ENCODE measurements at places on chromosomes 7 and 10.
A peak's percentile ranks its signal among the peaks of the same experiment; 100 is the strongest.

GRCh38 chr7:19145434-19146115 lies 354 bp upstream of the FERD3L start:
- DNase-seq = no peak

GRCh38 chr7:8042796-8043535 lies 74.4 kb downstream of the GLCCI1 start:
- DNase-seq = no peak

DNA sequence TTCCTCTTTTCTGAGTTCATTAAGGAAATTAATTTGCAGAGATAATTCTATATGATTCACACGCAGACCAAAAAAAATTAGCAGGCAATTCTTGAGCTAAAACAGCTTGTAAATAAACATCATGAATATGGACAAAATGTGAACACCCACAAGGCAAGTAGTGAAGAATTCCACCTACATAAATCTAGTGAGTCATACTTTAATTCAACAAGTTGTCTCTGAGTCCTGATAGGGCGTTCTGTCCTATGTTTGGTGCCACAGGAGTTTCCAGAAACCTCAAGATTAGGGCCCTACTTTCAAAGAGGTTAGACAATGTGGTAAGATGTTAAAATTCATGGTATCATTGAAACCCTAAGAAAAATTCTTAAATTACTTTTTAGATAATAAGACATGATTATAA lies 122.3 kb downstream of the SGMS1 start:
- DNase-seq = no peak

DNA sequence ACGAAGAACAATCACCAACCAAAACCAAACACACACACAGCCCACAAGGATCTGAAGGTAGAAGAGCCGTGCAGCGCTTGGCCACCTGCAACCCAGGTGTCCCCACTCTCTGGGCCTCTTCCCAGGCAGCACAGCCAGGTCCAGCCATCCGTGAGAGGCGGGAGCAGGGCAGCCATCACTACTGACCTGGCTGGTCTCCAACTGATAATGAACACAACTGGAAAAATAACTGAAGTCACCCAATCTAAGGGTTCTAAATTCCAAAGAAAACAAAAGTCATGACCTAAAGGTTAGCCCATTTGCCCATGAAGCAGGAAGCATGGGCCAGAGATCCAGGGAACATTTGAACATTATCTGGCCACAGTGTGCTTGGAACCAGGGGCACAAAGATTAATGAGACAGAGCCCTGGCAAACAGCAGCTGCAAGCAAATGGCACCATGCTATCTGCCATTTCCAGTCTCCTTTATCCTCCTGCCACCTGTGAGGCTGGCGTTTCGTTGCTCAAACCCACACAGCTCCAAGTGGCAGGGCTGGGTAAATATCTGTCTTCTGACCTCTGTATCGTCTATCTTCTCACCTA lies 207.9 kb downstream of the TNS3 start:
- DNase-seq = no peak

GRCh38 chr7:157073335-157073734 lies 62.9 kb upstream of the MNX1 start:
- no peak for DNase-seq

DNA sequence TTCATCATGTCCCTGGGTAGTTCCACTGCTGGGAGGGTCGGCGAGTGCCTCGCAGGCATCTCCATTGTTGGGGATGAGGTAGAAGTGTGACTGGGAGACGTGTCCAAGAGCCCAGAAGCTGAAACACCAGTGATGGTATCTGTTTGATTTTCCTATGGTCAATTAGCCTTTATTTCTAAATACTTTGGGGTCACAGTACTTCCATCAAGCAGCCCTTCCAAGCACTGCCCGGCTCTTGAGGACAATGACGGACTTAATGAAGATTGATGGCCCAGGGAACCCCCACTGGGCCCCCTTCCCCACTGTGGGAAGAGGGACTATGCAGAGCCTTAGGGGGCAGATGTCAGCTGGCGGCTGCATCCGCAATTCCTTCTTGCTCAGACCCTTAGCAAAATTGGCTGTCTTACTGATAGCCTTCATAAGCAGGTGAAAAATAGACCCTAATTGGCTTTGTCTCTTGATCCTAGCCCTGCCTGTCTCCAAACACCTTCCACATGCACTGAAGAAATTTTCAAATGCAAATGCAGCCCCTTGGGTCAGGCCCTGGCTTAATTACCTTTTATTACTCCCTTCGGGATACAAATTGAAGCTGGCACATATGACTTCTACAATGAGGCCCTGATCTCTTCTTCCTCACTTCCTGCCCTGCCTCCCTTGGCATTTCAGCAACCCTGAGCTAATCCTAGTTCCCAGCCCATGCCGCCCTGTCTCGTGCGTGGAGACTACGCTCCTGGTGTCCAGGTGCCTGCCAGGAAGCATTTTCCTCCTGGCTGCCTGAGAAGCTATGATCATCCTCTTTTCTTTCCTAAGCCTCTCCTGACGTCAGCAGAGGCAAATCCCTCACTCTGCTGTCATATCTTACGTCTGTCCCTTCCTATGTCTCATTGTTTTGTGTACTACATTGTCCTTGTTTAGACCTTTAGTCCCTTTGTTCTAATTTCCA lies 124.5 kb upstream of the GDF10 start:
- DNase-seq = no peak

DNA sequence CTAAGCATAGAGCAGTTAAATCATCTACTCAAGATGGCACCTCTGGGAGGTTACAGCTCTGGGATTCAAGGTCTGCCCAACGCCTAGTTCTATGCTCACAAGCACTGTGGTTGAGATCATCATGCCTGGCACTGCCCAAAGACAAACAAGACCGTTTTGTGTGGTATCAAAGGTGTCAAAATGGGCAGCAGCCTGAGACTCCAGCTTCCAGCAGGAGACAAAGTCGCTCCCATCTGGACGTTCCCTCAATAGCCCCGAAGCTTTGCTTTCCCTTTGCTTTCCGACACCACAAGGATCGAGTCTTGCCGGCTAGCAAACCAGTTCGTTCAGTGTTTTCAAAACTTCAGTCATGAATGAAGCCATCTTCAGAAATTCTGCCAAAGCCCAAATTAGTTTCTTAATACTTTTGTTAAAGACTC lies 5.1 kb downstream of the HABP2 start:
- no peak for DNase-seq

- DNase-seq = no peak
Observed at GRCh38 chr7:41702635-41703371, at the start of gene INHBA. Gene INHBA (minus strand): TSS chr7:41703090. CDS start chr7:41700374, 2,716 bp downstream.

- no peak for DNase-seq
Observed at GRCh38 chr10:132609211-132609610, 71.6 kb downstream of the INPP5A start.

DNA sequence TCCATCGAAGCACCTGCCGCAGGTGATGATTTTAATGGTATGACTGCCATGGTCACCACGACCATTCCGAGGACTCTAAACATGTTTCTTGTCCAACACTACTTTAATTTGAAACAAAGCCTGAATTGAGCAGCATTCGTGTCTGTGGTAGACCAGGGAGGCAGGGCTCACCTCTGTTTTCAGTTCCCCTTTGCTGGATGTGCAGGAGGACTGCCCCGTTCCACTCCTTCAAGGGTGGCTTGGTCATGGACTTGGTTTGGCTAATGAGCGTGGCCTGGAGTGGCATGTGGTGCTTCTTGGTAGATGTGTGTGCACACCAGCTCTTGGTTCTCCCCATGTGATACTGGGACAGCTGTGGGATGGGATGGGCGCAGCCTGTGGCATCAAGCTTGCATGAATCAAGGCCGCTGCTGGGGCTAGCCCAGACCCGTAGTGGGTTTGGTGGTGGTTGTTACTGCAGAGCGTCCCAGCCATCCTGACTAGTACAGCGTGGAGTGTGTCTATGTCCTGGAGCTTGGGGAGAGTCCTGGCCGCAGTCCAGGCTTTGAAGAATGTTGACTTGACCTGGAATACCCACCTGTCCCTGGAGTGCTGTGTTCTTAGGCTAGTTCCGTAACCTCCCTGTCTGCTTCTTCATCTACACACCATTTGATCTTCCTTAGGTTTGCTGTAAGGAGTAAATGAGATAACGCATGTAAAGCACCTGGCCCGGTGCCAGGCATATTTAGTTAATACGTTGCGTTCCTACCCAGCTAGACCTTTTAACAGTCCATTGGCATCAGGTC lies 34.8 kb downstream of the MGMT start:
- DNase-seq = no peak

- no peak for DNase-seq
Observed at GRCh38 chr10:32790483-32790882, 167.5 kb downstream of the ITGB1 start.

- no peak for DNase-seq
Observed at GRCh38 chr7:47795631-47796030, 152.6 kb downstream of the PKD1L1 start.

DNA sequence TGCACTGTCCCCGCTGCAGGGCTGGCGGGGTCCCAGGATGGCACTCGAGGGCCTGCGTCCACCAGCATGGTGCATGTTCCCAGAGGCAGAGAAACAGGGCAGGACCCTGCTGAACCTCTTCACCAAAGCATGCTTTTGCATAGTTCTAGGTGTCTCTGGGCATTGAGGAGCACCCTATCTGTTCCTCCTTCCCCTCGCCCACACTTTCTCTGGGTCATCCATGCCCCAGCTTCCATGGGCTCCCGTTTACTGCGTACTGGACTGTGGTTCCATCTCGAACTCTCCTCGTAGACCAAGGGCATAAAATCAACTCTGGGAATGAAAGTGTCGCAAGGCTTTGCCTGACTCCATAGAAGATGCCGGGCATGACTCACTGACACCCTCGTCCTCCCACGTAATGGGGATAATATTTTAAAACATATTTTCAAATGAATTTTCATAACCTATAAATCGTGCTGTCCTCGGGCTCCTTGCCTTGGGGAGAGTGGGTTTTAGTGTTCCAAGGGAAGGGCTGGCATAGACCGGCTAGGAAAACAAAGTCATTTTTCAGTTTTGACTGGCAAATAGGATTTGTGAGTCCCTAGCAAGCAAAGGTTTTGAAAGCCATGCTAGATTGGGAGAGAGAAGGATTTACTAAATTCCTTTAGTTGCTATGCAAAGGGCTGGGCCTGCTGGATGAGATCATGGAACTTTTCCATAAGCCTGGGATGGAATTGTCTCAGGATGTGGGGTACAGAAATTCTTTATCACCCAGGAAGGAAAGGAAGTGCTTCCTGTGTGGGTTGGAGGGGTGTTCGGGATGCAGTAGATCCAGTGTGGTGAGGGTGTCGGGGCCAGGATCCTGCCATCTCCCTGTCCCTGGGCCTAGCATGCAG lies 498.7 kb upstream of the MKI67 start:
- no peak for DNase-seq

- DNase-seq = no peak
Observed at GRCh38 chr7:121755818-121756552, 117.0 kb upstream of the PTPRZ1 start.

- peak; percentile 31 for DNase-seq
Observed at GRCh38 chr7:93442478-93443224, 131.9 kb downstream of the CALCR start.

DNA sequence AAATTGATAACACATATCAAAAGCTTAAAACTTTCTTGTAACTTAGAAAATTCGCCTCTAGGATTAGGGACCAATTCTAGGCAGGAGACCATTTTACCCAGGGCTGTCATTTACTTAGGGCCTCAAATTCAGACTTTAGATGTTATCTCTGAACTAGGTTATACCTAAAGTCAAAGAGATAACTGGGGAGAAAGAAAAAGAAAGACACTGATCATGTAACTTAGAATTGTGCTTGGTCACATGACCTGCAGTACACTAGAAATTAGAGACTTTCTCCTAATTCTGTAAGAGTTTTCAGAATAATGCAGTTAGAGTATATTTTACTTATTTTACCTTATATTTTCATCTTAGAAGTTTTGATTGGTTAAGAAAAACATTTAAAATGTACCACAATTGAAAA lies 16.7 kb downstream of the ASB4 start:
- no peak for DNase-seq

- no peak for DNase-seq
Observed at GRCh38 chr10:124698545-124699469, 45.4 kb downstream of the FAM53B start.

DNA sequence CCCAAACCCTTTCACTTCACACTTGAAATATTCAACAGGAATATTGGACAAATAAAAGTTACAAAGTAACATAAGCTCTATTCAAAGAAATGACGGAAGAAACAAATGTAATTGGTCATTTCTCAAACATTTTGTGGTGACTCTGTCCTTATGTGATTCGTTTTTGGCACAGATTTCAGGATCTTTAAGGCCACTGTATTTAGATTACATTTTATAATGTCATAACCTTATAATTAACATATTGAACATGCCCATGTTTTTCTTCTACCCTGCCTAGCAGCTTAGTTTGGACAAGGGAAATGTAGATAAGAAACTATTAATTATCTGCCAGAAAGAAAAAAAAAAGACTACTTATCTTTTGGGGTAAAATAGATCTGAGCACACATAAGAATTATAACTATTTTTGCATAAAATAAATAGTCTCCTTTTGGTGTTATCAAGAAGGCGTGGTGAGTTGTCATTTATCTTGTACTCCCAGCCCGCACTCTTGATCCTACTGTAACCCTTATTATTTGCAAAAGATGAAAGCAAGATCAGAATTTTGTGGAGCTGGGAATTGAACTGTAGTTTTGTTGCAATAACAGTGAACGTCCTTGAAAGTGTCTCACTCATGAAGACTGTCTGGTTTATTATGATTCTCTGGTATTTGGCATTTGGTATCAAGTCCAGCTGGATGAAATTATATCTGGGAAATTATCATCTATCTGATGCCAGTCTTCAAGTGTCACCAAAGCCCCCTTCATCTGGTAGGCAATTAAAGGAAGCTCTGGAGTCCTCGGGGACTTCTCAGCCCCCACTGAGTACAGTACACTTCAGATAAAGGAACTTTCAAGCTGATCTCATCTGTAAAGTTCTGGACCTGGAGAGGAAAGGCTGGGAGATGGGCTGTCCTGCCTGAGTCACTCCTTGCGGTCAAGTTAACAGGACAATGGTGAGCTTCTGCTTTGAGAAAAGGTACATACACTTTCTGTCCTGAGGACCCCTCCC lies 175.7 kb upstream of the INHBA start:
- no peak for DNase-seq

- DNase-seq = no peak
Observed at GRCh38 chr10:67780759-67781538, 57.0 kb downstream of the DNAJC12 start.

DNA sequence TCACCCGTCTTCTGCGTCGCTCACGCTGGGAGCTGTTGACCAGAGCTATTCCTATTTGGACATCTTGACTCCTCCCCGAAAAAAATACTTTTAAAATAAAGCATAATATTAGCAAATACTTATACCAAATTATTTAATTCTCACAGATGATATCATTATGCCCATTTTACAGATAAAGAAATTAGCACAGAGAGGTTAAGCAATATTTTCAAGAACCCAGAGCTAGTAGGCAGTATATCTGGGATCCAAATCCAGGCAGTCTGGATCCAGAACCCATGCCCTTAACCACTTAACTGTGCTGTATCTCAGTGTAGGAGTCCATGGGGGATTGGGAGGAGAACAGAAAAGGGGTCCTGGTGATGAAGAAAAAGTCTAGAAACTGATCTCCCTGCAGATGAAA lies 6.1 kb downstream of the IQUB start:
- DNase-seq = no peak

GRCh38 chr7:132680590-132680989 lies 104.3 kb upstream of the PLXNA4 start:
- DNase-seq = no peak

GRCh38 chr10:32938554-32939061 lies 19.4 kb downstream of the ITGB1 start:
- no peak for DNase-seq

- no peak for DNase-seq
Observed at GRCh38 chr7:126495001-126495400, 757.7 kb downstream of the GRM8 start.

GRCh38 chr7:1839701-1840100 lies 169.6 kb downstream of the ELFN1 start:
- DNase-seq = no peak

- DNase-seq = no peak
Observed at GRCh38 chr7:95840953-95841950, 68.9 kb downstream of the DYNC1I1 start.

GRCh38 chr7:157394246-157395191 lies 57.7 kb downstream of the DNAJB6 start:
- DNase-seq = peak; percentile 17
